Stimulated activated memory B cell treated with anti-CD40 and anti-IgM and Interleukin-4, amounts not matched to agents 10 μg/mL and 1 μg/mL and 100 μg/mL, for 72 hours (primary cell): ENCODE measurements at places on chromosomes 1 and 21.

- ATAC-seq: peak; percentile 13
Measured at GRCh38 chr1:65360648-65361047, 51.3 kb downstream of the DNAJC6 start.

- no peak for ATAC-seq
Measured at GRCh38 chr21:25515484-25516405, 91.5 kb downstream of the MRPL39 start.

- ATAC-seq: no peak
Measured at GRCh38 chr1:43861337-43861736, 72.3 kb upstream of the ARTN start.

- no peak for ATAC-seq
Measured at GRCh38 chr21:40489001-40489400, 358.0 kb downstream of the DSCAM start.

DNA sequence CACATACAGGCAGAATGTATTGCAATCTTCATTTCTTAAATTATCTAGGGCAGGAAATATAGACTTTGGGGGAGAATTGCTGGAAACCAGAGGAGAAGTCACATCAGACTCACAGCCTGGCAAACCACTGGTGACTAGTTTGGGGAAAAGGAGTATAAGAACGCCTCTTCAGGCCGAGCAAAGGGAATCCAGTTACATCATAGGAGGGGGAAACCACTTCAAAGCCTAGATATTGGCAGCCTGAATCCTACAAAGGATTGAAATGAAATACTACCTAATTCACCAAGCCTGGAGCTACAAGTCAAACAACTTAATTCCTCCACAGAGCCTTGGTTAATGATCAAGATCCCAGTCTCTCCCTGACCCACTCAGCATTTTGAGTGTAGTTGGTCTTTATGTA is 121.7 kb downstream of the SLC30A10 start:
- no peak for ATAC-seq

- no peak for ATAC-seq
Measured at GRCh38 chr1:87404296-87404695, 75.6 kb downstream of the LMO4 start.

DNA sequence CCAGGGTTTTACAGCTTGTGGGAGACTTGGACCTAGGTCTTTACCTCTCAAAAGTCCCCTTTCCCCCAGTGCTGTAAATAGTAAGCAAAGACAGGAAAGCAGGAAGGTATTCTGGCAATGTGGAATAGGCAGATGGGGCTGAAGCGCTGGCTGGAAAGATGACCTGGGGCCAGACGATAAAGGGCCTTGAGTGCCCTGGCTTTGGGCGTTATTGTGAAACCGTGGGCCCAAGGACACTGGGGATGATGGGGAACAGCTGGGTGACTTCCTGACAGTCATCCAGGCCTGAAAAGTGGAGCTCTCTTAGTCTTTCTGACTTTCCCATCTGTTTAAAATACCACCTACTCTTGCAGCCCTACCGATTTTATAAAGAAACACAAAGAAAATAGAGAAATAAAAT is 16.3 kb downstream of the URB2 start:
- no peak for ATAC-seq

DNA sequence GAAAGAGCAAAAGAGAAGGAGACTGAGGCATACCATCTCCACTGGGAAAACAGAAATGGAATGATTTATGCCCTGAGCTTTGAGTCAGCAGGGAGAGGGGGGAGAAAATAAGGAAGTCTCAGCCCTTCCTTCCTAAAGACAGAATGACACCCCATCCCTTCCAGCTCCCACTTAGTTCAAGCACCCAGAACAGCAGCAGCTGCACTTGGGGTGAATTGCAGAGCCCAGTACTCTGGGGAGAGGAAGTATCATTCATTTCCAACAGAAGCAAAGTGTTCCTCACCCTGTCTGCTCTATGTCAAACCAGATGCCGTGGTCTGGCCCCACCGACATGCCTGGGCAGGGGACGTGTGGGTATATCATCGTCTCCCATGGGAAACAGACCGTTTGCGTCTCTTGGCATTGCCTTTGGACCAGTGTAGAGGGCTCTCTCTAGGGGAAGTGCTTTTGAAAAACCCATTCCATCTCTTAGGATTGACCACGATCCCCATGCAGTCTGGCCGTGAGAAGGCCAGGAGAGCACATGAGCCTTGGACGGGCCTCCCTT is 1.1 kb upstream of the KCNJ15 start:
- ATAC-seq: no peak

DNA sequence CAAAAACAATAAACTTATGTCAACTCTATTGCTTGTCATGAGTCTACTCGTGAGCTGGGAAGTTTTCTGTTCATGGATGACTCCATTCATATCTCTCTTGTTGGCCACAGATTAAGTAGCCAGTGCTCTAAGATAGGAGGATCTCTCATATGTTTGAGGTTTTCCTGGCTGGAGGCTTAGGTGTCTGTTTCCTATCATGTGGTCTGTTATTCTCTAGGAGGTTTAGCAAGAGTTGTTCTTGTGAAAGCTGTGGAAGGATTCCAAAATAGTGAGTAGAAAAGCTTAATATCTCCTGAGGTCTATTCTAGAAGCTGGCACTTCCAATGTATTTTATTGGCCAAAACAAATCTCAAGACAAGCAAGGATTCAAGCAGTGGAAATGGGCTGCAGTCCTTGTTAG is 5.8 kb upstream of the KRTAP20-2 start:
- no peak for ATAC-seq

- no peak for ATAC-seq
Measured at GRCh38 chr21:38433471-38433870, 64.8 kb downstream of the ERG start.

DNA sequence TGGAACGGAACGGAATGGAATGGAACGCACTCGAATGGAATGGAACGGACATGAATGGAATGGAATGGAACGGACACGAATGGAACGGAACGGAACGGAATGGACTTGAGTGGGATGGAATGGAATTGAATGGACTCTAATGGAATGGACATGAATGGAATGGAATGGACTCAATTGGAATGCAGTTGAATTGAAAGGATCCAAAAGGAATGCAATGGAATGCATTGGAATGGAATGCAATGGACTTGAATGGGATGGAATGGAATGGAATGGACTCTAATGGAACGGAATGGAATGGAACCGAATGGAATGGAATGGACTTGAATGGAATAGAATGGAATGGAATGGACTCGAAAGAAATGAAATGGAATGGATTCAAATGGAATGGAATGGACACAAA is 102.4 kb upstream of the OR4F16 start:
- no peak for ATAC-seq

- ATAC-seq: no peak
Measured at GRCh38 chr1:217117973-217118465, 394.8 kb upstream of the ESRRG start.

- ATAC-seq: no peak
Measured at GRCh38 chr21:36735724-36736320, 36.9 kb downstream of the SIM2 start.

DNA sequence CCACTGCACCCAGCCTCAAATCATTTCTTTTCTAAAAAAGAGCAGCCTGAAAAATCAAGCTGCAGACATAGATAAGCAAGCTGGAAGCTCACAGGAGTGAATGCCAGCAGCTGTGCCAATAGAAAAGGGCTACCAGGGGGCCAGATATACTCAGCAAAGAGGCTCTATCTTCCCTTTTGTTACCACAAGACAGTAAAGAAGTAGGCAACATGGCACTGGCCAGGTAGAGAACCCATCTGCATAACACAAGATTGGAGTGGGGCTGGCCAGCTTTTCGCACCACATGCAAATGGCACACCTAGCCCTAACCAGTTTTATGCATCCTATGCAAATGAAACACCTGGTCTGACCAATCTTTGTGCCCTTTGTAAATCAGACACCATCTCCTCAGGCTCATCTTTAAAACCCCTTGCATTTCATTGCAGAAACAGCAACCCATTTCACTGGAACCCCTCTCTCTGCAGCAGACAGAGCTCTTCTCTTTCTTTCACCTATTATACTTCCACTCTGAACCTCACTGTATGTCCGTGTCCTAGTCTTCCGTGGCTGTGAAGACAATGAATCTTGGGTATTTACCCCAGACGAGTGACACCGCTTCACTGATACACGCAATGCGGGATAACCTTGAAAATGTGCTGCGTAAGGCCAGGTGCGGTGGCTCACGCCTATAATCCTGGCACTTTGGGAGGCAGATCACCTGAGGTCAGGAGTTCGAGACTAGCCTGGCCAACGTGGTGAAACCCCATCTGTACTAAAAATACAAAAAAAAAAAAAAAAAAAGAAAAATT is 15.1 kb downstream of the CASP9 start:
- no peak for ATAC-seq

DNA sequence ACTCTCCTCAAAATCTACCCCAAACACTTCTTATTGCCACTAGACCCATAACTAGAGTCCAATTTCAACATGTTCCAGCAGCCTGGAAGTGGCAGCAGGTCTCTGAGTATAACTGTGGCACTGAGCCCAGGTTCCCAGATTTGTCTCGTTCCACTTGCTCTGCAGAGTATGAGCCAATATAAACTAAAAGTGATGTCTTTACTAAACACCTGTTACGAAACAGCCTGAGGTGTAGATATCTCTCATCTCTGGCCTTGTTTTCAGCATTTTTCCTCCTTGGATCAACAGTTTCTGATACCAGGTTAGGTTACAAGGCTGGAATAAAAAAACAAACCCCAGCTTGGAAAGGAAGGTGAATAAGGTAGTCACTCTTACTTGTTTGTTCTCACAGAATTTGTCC is 25.2 kb upstream of the PRDX6 start:
- no peak for ATAC-seq

- ATAC-seq: no peak
Measured at GRCh38 chr1:39643705-39644104, 4.3 kb upstream of the HEYL start.

GRCh38 chr21:41865002-41865777 is 14.0 kb downstream of the PRDM15 start:
- peak; percentile 81 for ATAC-seq

DNA sequence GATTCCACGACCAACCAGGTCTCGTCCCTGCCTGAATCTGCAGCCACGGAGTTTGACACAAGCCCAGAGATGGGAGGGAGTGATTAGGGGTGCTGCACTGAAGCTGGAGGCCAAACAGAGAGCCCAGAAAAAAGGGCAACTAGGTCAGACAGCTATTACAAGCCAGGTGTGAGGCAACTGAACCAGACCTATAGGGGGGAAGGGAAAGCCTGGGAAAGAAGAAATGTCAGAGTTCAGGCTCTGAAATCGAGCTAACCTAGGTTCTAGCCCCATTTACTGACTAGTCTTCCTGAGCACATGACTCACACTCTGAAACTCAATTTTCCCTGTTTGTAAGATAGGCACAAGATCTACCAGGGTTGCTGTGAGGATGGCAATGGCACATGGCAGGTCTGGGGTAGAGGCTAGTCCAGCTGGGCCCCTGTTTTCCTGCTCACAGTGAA is 1.7 kb downstream of the DHCR24 start:
- no peak for ATAC-seq

GRCh38 chr1:243801378-243801777 is 48.7 kb downstream of the AKT3 start:
- ATAC-seq: no peak

GRCh38 chr1:8086055-8086454 is 59.9 kb upstream of the ERRFI1 start:
- no peak for ATAC-seq

GRCh38 chr1:178344513-178345091 is 152.2 kb downstream of the CLEC20A start:
- peak; percentile 60 for ATAC-seq

DNA sequence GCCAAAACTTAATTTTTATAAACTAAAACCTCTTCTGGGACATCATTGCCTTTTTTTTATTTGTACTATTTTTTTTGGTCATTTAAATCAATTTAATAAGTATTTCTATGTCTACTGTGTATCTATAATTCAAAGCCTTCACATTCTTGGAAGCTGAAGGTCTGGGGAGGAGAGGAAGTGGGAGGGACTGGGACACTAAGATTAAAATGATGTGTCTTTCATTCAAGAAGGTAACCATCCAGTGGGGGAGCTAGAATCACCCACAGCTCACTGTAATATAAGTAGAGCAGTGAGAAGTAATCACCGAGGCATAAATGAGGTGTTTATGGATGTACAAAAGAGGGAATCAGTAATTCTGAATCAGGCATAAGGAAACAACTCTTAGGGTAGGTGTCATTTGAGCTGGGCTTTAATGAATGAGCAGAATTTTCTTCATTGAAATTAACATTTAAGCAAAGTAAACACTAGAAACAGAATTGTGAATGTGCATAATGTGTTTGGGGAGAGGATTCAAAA is 52.8 kb downstream of the PTGER3 start:
- ATAC-seq: no peak
